ENCODE measurements at places on chromosomes 4 and X. TPM values are rescaled to one million over a fixed set of nuclear protein-coding genes. Genes with fewer than 3 reads are reported as not detected.

GRCh38 chrX:97850911-97851310, 967.2 kb downstream of the RPA4 start:
- no peaks in the 10 kb centered on the region for H3K27me3 ChIP-seq
- H3K27ac ChIP-seq, result no peak overlapping the region
- H3K4me1 ChIP-seq, result no peaks in the 10 kb centered on the region
- no peak overlapping the region for H3K4me3 ChIP-seq
- DNase-seq, result no peak

The VCX2 gene
- total RNA-seq, result not detected

DNA sequence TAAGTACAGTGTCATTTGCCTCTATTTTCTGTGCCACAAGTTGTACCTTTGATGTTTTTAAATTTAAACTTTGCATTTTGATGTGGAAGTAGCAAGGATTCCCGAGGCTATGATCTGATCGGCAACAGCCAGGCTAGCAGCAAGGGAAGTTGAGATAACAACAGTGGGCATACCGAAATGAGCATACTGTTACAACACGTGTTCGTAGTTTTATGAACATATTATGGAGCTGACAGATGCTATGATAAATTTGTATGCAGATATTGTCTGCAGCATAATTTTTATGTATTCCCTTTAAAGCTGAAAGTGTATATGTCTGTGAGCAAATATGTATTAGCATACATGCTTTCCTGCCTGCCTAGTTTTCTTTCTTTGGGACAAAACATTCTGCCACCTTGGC, 306.1 kb downstream of the PCDH7 start:
- peaks cover 4% of the 10 kb centered on the region for H3K4me1 ChIP-seq
- no peak overlapping the region for H3K4me3 ChIP-seq
- no peak overlapping the region for H3K27ac ChIP-seq
- no peaks in the 10 kb centered on the region for H3K27me3 ChIP-seq
- no peaks in the 10 kb centered on the region for H3K36me3 ChIP-seq

The DCLK2 gene
- 3.6 TPM for total RNA-seq

- no peak overlapping the region for H3K27ac ChIP-seq
- no peak for DNase-seq
- no peak overlapping the region for H3K4me3 ChIP-seq
- no peaks in the 10 kb centered on the region for H3K36me3 ChIP-seq
- no peaks in the 10 kb centered on the region for H3K27me3 ChIP-seq
These were observed 20.0 kb downstream of the ADD1 start for GRCh38 chr4:2863649-2864048.

The PRSS12 gene
- total RNA-seq, result 8.0 TPM

The ZFYVE28 gene
- total RNA-seq, result 8.1 TPM

The GUCY2F gene
- not detected for total RNA-seq

- no peak overlapping the region for H3K4me3 ChIP-seq
- H3K4me1 ChIP-seq, result no peaks in the 10 kb centered on the region
- no peak overlapping the region for H3K27ac ChIP-seq
- DNase-seq, result no peak
- H3K27me3 ChIP-seq, result no peaks in the 10 kb centered on the region
- H3K36me3 ChIP-seq, result peaks cover 5% of the 10 kb centered on the region
These were observed 33.2 kb downstream of the ARAP2 start for GRCh38 chr4:36211084-36211483.

DNA sequence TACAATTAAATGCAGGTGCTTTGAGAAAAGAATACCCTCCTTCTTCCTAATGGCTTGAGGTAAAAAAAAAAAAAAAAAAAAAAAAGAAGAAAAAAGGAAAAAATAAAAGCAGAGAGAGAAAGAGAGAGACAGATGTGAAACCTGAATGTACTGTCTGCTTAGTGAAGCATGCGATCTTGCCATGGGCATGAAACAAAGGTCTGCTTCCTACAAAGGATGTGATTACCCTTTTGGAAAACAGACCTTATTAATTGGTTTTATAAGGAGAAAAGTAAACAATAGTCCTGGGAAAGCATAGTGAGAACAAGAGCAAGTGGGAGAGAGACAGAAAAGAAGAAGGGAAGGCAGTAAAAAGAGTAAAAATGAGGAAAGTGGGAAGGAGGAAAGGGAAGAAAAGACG, 526.1 kb upstream of the PABPC4L start:
- H3K36me3 ChIP-seq, result no peaks in the 10 kb centered on the region
- H3K27ac ChIP-seq, result no peak overlapping the region
- no peak for DNase-seq
- no peaks in the 10 kb centered on the region for H3K27me3 ChIP-seq
- no peaks in the 10 kb centered on the region for H3K4me1 ChIP-seq
- no peak overlapping the region for H3K4me3 ChIP-seq

The NFXL1 gene
- 21.6 TPM for total RNA-seq

DNA sequence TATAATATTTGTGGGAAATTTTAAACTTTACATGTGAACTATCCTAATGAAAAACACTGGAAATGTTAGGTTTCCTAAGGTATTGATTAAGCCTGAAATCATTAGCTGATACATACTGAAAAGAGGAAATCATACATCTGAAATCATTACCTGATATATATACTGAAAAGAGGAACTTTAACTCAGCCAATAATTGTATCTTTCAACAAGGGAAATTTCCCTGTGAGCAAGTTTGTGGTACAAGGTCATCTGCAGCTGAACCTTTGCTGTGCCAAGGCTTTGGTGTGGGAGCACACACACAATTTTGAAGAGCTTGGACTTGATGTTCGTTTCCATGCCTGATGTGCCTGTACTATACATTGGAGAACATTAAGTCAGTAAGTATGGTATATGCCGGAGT, 131.9 kb upstream of the USP9X start:
- no peak for DNase-seq
- H3K27me3 ChIP-seq, result no peaks in the 10 kb centered on the region
- H3K4me3 ChIP-seq, result no peak overlapping the region
- H3K4me1 ChIP-seq, result no peaks in the 10 kb centered on the region
- no peak overlapping the region for H3K27ac ChIP-seq

GRCh38 chr4:161003418-161004057, 1160.3 kb downstream of the FSTL5 start:
- H3K36me3 ChIP-seq, result no peaks in the 10 kb centered on the region
- H3K4me3 ChIP-seq, result no peak overlapping the region
- no peak overlapping the region for H3K27ac ChIP-seq
- H3K4me1 ChIP-seq, result no peaks in the 10 kb centered on the region
- DNase-seq, result no peak

- H3K4me1 ChIP-seq, result no peaks in the 10 kb centered on the region
- H3K27me3 ChIP-seq, result no peaks in the 10 kb centered on the region
- H3K4me3 ChIP-seq, result no peak overlapping the region
- no peak for DNase-seq
- H3K27ac ChIP-seq, result no peak overlapping the region
These were observed 407.3 kb upstream of the SLIT2 start for GRCh38 chr4:19844446-19844845.

The CYP4V2 gene
- 7.7 TPM for total RNA-seq

DNA sequence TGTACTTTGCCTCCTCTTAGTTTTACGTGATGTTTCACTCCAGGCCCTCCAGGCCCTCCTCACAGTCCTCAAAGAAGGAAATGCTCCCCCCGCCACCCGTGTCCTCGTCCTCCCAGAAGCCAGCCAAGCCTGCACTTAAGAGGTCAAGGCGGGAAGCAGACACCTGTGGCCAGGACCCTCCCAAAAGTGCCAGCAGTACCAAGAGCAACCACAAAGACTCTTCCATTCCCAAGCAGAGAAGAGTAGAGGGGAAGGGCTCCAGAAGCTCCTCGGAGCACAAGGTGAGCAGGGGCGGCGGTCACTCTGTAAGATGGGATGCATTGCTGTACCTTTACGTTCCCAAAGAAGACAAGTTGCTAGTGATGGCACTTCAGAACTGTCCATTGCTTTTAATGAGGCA, 94.4 kb downstream of the KLHL8 start:
- DNase-seq, result no peak
- H3K4me3 ChIP-seq, result no peak overlapping the region
- peaks cover 25% of the 10 kb centered on the region for H3K4me1 ChIP-seq

The RENBP gene
- 9.9 TPM for total RNA-seq

The DDX53 gene
- total RNA-seq, result not detected

The VSIG4 gene
- 8.7 TPM for total RNA-seq

DNA sequence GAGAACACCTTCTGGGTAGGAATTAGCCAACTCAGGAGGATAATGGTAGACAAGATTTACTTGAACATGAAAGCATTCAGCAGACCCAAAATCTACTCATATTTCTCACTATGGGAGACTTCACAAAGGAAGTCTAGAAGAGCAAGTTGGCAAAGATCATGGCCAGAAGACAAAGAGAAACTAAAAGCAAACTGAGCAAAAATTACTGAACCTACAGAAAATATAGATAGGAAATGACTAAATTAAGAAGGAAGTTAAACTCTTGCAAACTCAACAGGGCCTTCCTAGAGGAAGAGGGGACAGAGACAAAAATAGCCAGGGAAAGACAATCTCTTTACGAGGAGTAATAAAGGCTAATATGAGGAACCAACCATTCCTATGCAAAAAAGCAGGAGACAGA, 18.7 kb downstream of the CORIN start:
- no peaks in the 10 kb centered on the region for H3K27me3 ChIP-seq
- H3K4me3 ChIP-seq, result no peak overlapping the region
- H3K36me3 ChIP-seq, result no peaks in the 10 kb centered on the region
- no peak for DNase-seq

Measured in suprapubic skin (tissue), 4 donors.